Hair follicular keratinocyte (primary cell): ENCODE measurements at places on chromosomes 3 and 15. TPM values are rescaled to one million over a fixed set of nuclear protein-coding genes. Genes with fewer than 3 reads are reported as not detected.

Gene DGKG
- total RNA-seq: 0.31 and 0.57 TPM in 2 replicates

Gene WDR93
- not detected in 2 replicates for total RNA-seq

Gene CHST13
- total RNA-seq: not detected in 2 replicates

Gene IL1RAP
- total RNA-seq: 50.5 and 63.0 TPM in 2 replicates

Gene MCCC1
- 6.6 and 7.9 TPM in 2 replicates for total RNA-seq

Gene CLDN16
- not detected in 2 replicates for total RNA-seq

Gene PPCDC
- 10.5 and 30.1 TPM in 2 replicates for total RNA-seq

Gene USF3
- total RNA-seq: 5.7 and 8.4 TPM in 2 replicates

Gene CERS3
- 10.7 and 15.1 TPM in 2 replicates for total RNA-seq

Gene ISL2
- total RNA-seq: 0.11 and 0.47 TPM in 2 replicates

Gene SPSB4
- 0.04 TPM in 1 of 2 replicates, not detected in the other for total RNA-seq

Gene CDHR4
- total RNA-seq: not detected in 2 replicates

Gene TMEM158
- 3.0 and 4.3 TPM in 2 replicates for total RNA-seq

Gene SAMD7
- total RNA-seq: not detected in 2 replicates

Gene GPR149
- not detected in 2 replicates for total RNA-seq

Gene FRMD5
- 1.3 and 2.5 TPM in 2 replicates for total RNA-seq

Gene HDC
- total RNA-seq: not detected in 2 replicates
